ENCODE measurements at places on chromosomes 1 and 21.

- no peak for DNase-seq
These were observed 42.4 kb downstream of the MEF2D start for GRCh38 chr1:156458181-156458503.

DNA sequence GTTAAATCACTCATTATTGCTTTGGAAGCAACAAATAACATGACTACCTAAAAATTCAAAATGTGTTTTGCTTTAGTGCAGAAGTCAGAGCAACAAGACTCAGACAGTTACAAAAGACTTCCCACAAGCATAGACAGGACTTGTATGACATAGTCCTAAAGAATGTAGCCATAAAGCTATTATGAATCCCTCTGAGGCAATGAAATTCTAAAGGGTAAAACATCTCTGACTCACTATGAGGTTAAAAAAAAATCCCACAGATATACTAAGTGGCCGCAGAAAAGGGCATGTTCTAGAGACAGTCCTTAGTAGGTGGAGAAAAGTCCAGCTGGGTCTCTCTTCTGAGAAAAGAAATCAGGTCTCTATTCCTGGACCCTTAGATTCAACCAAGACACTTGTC, 4.9 kb downstream of the PRKAB2 start:
- no peak for DNase-seq

DNA sequence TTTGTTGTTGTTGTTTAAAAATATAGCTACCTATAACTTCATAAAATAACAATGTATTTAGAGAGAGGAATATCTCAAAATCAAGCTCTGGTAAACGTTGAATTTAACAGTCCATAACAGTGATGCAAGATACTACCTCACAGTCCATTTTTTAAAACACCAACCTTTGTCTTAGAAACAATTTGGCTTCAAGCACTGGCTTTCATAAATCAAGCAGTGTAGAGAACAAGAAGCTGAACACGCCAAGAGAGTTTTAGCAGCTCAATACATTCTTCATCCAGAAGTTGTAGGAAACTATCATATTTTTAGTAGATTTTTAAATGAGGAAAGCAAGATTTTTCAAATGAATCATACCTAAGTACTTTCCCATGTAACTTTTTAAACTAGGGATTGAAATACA, 334.3 kb upstream of the ADAMTS5 start:
- DNase-seq, result no peak

DNA sequence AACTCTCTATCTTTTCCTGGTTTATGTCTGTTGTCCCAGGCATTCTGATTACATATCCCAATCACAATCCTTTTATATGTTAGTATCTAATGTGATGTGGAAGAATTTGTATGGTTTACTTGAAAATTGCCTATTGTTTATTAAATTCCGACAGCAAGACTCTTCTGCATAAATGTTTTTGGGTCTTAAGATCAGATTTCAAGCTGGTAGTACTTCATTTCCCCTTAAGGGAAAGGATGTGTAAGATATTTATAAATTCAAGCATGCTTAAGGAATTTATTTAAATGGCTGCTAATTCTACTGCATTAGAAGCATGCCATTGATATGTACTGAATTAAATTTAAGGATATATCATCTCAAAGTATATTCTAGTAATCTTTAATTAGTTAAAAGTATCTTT, 20.4 kb upstream of the GPR88 start:
- no peak for DNase-seq

DNA sequence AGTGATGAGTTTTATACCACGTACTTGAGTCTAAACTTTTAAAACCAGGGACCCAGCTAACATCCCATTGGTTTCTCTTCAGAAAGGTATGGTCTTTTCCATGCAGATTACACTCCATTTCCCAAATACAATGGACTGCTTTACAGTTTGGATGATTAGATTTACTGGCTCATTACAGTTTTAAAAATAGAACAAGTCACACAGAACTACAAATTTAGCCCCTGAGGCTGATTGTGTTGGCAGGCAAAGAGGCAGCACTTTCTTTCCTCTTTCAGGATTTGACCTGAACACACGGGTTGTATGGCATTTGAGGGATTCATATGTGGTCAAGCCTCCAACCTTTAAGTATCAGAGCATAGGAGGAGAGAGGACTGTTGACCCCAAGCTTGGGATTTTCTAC, 21.8 kb upstream of the VTCN1 start:
- DNase-seq, result no peak

Measured in activated naive CD4-positive, alpha-beta T cell treated with Interleukin-2 at 50 U/mL for 16 hours (primary cell).